ENCODE measurements at places on chromosomes 4 and X. TPM values are rescaled to one million over a fixed set of nuclear protein-coding genes. Genes with fewer than 3 reads are reported as not detected.

Gene NAT8L
- total RNA-seq: 7.7 TPM

Gene MTNR1A
- 1.4 TPM for total RNA-seq

Gene GLRA3
- total RNA-seq: not detected

Gene CPZ
- 43.1 TPM for total RNA-seq

Gene ANTXR2
- 5.3 TPM for total RNA-seq

Gene SPP1
- 43.1 TPM for total RNA-seq

Gene LRCH2
- total RNA-seq: 8.6 TPM

Gene ARMCX2
- total RNA-seq: 129 TPM

Gene CT45A1
- not detected for total RNA-seq

Gene LARP7
- 26.6 TPM for total RNA-seq
